ENCODE measurements at places on chromosomes 12 and 14.

DNA sequence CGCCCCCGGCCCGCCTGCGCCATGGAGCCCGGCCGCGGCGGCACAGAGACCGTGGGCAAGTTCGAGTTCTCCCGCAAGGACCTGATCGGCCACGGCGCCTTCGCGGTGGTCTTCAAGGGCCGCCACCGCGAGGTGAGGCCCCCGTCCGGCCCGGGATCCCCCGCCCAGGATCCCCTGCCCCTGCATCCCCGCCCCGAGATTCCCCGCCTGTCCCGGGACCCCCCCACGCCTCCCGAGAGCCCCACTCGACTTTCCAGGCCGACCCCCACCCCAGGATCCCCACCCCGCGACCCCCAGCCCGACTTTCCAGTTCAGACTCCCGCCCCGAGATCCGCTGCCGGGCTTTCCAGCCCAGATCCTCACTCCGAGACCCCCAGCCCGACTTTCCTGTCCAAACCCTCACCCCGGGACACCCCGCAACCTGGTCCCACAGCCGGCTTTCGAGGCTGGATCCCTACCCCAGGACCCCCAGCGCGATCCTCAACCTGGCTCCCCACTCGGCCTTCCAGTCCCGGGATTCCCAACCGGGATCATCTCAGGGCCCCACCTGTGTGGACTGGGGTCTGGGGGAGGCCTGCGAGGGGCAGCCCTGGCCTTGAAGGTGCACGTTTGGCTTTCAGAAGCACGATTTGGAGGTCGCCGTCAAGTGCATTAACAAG, 688 bp downstream of the ULK1 start:
- DNase-seq: no peak

DNA sequence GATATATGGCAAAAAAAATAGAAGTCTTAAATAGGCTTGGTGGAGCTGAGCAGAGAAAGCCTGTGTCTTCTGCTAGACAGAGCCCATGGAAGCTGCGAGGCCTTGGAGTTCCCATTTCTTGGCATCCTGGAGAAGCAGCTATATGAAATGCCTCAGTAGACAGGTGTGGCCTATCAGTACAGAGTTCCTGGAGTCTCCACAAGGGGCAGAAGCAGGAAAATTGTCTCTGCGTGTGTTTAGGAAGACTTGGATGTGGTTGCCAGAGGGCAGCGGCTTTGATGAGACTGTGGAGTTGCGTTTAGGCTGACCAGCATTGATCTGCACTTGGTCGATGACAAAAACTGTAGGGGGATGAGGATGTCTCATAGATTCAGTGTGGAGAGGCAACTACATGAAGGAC, 334.5 kb upstream of the SEL1L start:
- no peak for DNase-seq

GRCh38 chr12:25072906-25073650, 121.9 kb downstream of the DNAI7 start:
- no peak for DNase-seq

DNA sequence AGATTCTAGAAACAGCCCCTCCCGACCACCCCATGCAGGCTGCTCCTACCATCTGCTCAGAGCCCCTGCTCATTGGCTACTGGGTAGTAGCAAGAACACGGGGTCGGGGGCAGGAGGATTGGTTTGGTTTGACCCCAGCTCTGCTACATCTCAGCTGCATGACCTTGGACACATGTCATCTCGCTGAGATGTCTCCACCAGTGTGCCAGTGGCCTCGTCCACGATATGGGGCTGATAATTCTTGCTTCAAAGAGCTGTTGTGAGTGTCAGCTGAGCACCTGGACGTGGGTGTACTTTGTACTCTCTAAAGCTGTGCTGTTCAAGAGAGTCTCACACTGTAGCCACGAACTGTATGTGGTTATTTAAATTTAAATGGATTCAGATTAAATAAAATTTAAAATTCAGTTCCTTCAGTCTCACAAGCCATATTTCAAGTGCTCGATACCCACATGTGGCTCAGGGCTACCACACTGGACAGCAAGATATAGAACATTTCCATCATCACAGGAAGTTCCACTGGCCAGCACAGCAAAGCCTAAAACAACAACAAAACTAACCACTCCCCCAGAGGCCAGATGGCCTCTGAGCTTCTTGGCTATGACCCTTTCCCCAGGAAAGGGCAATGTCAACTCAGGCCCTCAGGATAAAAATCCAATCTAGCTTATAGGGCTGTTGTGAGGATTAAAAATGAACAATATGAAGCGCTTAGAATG, 18.6 kb downstream of the LTBP2 start:
- no peak for DNase-seq

- DNase-seq: no peak
Measured at GRCh38 chr14:53473480-53473879, 320.4 kb upstream of the DDHD1 start.

DNA sequence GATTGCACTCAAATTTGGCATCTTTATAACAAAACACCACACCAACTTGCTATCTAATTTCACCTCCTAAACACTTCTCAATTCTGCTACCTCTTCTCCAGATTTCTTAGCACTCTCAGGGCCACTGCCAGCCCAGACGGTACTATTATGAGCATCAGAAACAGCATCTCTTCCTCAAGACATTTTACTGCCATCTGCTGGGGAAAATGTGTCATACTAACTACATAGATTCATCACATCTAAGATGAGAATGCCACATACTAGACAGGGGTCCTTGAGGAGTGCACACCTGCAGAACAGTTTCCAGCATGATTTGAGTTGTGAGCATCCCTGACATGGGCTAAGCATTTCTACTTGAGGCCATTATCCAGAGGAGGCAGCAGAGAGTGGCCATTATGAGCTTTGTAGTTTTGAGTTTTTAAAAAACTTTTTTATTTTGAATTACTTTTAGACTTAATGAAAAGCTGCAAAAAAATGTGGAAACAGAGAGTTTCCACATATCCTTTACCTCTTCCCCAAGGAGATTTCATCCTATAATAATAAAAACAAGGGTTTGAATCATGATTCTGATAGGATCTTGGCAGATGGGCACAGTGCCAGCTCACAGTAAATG, 15.1 kb upstream of the GRIP1 start:
- no peak for DNase-seq

DNA sequence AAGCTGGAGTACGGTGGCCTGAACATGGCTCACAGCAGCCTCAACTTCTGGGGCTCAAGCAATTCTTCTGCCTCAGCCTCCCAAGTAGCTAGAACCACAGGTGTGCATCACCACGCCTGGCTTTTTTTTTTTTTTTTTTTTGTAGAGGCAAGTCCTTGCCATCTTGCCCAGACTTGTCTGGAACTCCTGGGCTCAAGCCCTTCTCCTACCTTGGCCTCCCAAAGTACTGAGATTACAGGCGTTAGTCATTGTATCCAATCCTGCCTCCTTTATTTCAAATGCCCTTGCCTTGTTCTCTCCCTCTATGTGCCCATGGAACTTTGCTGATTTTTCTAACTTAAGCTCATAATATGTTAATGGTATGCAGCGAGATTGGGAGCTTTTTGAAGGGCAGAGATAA, 49.2 kb upstream of the PRICKLE1 start:
- no peak for DNase-seq
